ENCODE measurements at places on chromosomes 7 and 10. TPM values are rescaled to one million over a fixed set of nuclear protein-coding genes. Genes with fewer than 3 reads are reported as not detected.
A peak's percentile ranks its signal among the peaks of the same experiment; 100 is the strongest.

- H3K4me1 ChIP-seq: peaks cover 7% of the 10 kb centered on the region
- H3K36me3 ChIP-seq: no peaks in the 10 kb centered on the region
- no peak overlapping the region for H3K4me3 ChIP-seq
- no peak for DNase-seq
- no peaks in the 10 kb centered on the region for H3K27me3 ChIP-seq
- no peak overlapping the region for H3K27ac ChIP-seq
Observed at GRCh38 chr10:13920031-13920430, 333.3 kb downstream of the PRPF18 start.

The SYT15 gene
- 0.07 TPM for polyA plus RNA-seq

- no peak overlapping the region for H3K4me3 ChIP-seq
- no peaks in the 10 kb centered on the region for H3K36me3 ChIP-seq
- H3K27ac ChIP-seq: no peak overlapping the region
- no peaks in the 10 kb centered on the region for H3K27me3 ChIP-seq
- H3K4me1 ChIP-seq: peaks cover 10% of the 10 kb centered on the region
Observed at GRCh38 chr7:80312139-80312661, 177.6 kb downstream of the GNAI1 start.

GRCh38 chr7:66847879-66848790, 72.9 kb upstream of the TMEM248 start:
- no peak overlapping the region for H3K4me3 ChIP-seq
- DNase-seq: no peak
- H3K36me3 ChIP-seq: no peaks in the 10 kb centered on the region
- H3K4me1 ChIP-seq: no peaks in the 10 kb centered on the region
- peak overlapping the region; percentile 66 for H3K27ac ChIP-seq
- H3K27me3 ChIP-seq: no peaks in the 10 kb centered on the region

- no peak overlapping the region for H3K4me3 ChIP-seq
- H3K27ac ChIP-seq: no peak overlapping the region
- no peaks in the 10 kb centered on the region for H3K27me3 ChIP-seq
- DNase-seq: no peak
Observed at GRCh38 chr10:78025685-78026364, 3.5 kb downstream of the POLR3A start.

GRCh38 chr7:2243458-2243857, 1.4 kb downstream of the NUDT1 start:
- H3K4me3 ChIP-seq: no peak overlapping the region
- H3K4me1 ChIP-seq: peaks cover 3% of the 10 kb centered on the region
- H3K36me3 ChIP-seq: peaks cover 8% of the 10 kb centered on the region
- no peak for DNase-seq
- no peak overlapping the region for H3K27ac ChIP-seq
- H3K27me3 ChIP-seq: no peaks in the 10 kb centered on the region

DNA sequence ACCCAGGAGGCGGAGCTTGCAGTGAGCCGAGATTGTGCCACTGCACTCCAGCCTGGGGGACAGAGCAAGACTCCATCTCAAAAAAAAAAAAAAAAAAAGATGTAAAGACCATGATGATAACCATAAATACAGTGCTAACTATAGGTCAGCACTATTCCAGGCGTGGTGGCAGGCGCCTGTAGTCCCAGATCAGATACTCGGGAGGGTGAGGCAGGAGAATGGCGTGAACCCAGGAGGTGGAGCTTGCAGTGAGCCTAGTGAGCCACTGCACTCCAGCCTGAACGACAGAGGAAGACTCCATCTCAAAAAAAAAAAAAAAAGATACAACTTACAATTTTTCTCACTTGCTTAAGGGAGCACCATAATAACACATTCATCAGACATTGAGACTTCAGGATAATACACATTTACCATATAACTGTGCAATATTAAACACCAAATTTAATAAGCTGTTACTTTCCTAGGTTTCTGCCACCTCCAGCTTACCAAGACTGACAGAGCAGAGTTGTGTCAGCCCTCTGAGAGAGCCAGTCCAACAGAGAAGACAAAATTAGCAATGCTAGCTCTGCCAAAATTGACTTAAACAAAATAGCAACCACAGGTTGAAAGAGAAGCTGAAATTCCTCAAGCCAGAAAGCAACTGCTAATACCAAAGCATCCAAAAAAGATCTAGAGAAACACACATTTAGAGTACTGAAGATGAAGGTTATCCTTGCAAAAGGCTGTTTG, 8.2 kb downstream of the DNA2 start:
- H3K27me3 ChIP-seq: no peaks in the 10 kb centered on the region
- no peak overlapping the region for H3K4me3 ChIP-seq
- H3K4me1 ChIP-seq: no peaks in the 10 kb centered on the region
- H3K27ac ChIP-seq: no peak overlapping the region
- DNase-seq: no peak

GRCh38 chr7:105825371-105825770, 51.0 kb downstream of the ATXN7L1 start:
- H3K36me3 ChIP-seq: no peaks in the 10 kb centered on the region
- DNase-seq: no peak
- no peak overlapping the region for H3K4me3 ChIP-seq
- no peaks in the 10 kb centered on the region for H3K27me3 ChIP-seq
- no peak overlapping the region for H3K27ac ChIP-seq

DNA sequence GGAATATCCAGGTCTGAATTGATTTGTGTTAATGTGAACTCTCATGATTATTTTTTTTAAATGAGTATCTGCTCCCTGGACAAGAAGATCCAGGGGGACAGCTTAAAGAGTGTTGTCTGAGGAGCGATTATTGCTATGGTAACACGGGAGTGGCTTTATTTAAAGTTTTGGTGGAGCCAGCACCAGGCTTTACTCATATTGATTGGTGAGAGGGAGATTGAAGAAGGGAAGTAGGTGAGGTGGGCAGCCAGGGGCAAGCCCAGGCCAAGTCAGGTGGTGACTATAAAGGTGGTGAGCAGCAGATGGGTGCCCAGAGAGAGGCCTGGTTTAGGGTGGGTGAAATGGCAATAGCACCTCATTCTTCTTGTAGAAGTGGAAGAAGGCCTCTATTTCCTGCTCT, 10.2 kb upstream of the AGR2 start:
- no peak overlapping the region for H3K4me3 ChIP-seq
- peaks cover 9% of the 10 kb centered on the region for H3K27me3 ChIP-seq
- H3K4me1 ChIP-seq: no peaks in the 10 kb centered on the region
- no peak for DNase-seq
- H3K36me3 ChIP-seq: no peaks in the 10 kb centered on the region

DNA sequence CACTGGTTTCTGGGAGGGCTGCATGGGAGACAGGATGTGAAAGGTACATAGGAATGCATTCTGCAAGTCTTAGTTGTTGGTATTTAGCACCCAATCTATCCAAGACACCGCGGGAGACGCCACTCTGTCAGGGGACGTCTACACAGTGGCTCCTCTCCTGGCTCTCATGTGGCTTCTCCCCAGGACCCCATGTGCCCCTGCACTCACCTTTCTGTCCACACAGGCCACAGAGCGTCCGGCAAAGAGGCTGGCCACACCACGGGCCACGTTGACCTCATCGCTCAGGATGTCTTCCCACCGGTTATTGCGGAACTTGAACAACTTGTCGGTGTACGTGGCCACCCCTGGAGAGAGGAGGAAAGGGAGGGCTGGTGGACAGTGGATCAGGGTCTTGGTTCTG, 73.4 kb downstream of the GOLGA7B start:
- no peak overlapping the region for H3K27ac ChIP-seq
- no peaks in the 10 kb centered on the region for H3K27me3 ChIP-seq
- H3K4me3 ChIP-seq: no peak overlapping the region
- no peaks in the 10 kb centered on the region for H3K4me1 ChIP-seq

GRCh38 chr10:16440396-16441133, 3.8 kb downstream of the PTER start:
- H3K27ac ChIP-seq: no peak overlapping the region
- no peaks in the 10 kb centered on the region for H3K27me3 ChIP-seq
- no peaks in the 10 kb centered on the region for H3K36me3 ChIP-seq
- no peaks in the 10 kb centered on the region for H3K4me1 ChIP-seq
- H3K4me3 ChIP-seq: no peak overlapping the region

The ADIRF gene
- polyA plus RNA-seq: not detected

The PNLIPRP1 gene
- not detected for polyA plus RNA-seq

GRCh38 chr10:77486517-77486916, 151.1 kb downstream of the KCNMA1 start:
- DNase-seq: no peak
- H3K27ac ChIP-seq: no peak overlapping the region
- no peak overlapping the region for H3K4me3 ChIP-seq
- H3K4me1 ChIP-seq: 0 out of 2 replicates have a peak, but pooled peaks cover 5% of the 10 kb centered on the region

GRCh38 chr10:75034131-75034512, 77.3 kb upstream of the SAMD8 start:
- H3K4me3 ChIP-seq: no peak overlapping the region
- H3K36me3 ChIP-seq: peaks cover 9% of the 10 kb centered on the region

DNA sequence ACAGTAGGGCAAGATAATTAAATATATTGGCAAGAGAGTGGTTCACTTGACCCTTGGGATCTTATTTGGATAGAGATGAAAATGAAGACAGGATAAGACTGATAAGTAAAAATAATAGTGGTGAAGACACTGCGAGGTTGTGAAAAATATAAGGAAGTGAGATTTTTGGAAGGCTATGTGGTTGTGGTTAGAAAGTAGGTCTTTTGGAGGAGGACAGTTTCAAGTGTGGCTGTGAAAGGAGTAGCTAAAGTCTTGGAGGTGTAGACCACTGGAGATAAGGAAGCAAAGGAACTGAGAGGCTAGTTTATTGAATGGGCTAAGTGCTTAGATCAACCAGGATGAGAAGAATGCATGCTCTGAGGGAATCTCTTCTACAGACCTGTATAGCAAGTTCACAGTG, 11.2 kb downstream of the MIOS start:
- no peaks in the 10 kb centered on the region for H3K4me1 ChIP-seq
- no peaks in the 10 kb centered on the region for H3K27me3 ChIP-seq
- peaks cover 41% of the 10 kb centered on the region for H3K36me3 ChIP-seq

DNA sequence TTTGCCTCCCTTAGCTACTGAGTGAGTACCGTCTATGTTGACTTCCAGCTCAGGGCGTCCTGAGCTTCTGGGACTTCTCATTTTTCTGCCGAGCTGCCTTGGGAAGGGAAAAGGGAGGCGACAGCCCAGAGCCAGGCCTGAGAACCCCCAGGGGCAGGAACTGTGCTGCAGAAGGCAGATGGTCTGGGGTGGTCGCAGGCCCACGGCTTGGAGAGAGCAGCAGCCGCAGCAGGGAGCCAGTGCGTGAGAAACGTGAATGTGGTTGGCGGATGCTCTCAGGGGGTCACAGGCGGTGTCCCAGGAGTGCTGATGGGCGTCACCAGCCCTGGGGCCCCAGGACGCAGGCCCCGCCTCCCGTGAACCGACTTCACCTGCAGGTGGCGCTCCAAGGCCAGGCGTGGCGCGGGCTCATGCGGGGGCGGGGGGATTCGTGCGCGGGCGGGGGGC, 9.2 kb upstream of the PWWP2B start:
- H3K27me3 ChIP-seq: no peaks in the 10 kb centered on the region
- H3K27ac ChIP-seq: no peak overlapping the region
- H3K36me3 ChIP-seq: no peaks in the 10 kb centered on the region
- DNase-seq: peak; percentile 97
- no peaks in the 10 kb centered on the region for H3K4me1 ChIP-seq

The STN1 gene
- polyA plus RNA-seq: 22.1 TPM

GRCh38 chr10:130188195-130189175, 52.3 kb downstream of the GLRX3 start:
- DNase-seq: no peak
- no peak overlapping the region for H3K27ac ChIP-seq
- no peaks in the 10 kb centered on the region for H3K27me3 ChIP-seq

The UPK3BL2 gene
- 10.4 TPM for polyA plus RNA-seq

DNA sequence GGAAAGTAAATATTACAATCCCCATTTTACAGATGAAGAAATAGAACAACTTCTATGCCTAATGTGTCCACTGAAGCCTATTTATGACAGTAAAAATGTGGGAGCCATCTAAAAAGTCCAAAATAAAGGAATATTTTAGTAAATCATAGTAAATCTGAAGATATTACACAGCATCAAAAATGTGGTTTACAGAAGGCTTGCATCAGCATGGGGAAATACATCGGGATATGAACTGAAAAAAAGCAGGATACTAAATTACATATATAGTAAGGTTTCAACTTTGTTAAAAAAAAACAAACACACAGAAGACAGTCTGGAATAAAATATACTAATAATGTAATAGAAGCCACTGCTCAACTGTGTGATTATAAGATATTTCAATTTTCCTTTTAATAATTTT, 20.8 kb downstream of the CPA1 start:
- no peaks in the 10 kb centered on the region for H3K4me1 ChIP-seq
- no peak overlapping the region for H3K27ac ChIP-seq
- no peaks in the 10 kb centered on the region for H3K27me3 ChIP-seq
- no peak for DNase-seq
- peaks cover 26% of the 10 kb centered on the region for H3K36me3 ChIP-seq
- H3K4me3 ChIP-seq: no peak overlapping the region

- H3K4me3 ChIP-seq: no peak overlapping the region
- no peaks in the 10 kb centered on the region for H3K27me3 ChIP-seq
- no peaks in the 10 kb centered on the region for H3K36me3 ChIP-seq
- no peak for DNase-seq
- peaks cover 2% of the 10 kb centered on the region for H3K4me1 ChIP-seq
Observed at GRCh38 chr10:48814933-48815332, 124.7 kb downstream of the LRRC18 start.

DNA sequence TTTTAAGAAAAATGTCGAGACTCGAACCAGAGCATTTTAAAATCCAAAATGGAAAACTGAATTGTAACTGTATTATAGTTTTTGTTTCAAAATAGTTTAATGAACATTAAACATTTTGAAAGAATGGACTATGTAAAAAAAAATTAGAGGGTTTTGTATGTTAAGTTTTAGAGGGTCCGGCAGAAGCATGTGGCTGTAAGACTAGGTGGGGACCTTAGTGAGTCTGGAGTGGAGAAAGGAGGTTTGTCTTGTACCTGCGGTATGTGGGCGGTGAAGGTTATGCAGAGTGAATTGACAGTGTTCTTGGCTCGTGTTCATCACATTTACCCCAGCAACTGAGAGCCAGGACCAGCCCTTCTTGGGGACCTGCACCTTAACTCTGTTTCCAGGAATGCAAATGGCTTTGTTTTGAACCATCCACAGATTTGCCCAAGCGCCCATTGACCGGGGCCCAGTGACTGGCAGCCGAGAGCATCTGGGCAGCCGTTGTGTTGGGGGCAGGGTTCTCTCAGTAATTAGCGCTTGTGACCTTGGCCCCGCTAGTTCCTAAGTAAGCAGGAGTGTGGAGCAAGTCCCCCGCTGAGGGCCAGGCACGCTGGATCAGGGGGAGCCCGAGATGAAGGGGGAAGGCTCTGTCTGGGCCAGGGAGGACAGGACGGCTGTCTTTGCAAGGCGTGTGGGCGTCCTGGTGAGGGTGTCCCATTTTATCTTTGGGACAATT, 1.4 kb upstream of the KLF6 start:
- H3K27me3 ChIP-seq: no peaks in the 10 kb centered on the region
- H3K27ac ChIP-seq: peak overlapping the region; percentile 93
- H3K4me3 ChIP-seq: no peak overlapping the region
- no peak for DNase-seq
- H3K36me3 ChIP-seq: peaks cover 7% of the 10 kb centered on the region

The BAZ1B gene
- polyA plus RNA-seq: 19.7 TPM

GRCh38 chr10:74145133-74145532, 5.5 kb downstream of the AP3M1 start:
- H3K27me3 ChIP-seq: no peaks in the 10 kb centered on the region
- H3K36me3 ChIP-seq: peaks cover 20% of the 10 kb centered on the region

GRCh38 chr10:48289501-48290238, 15.2 kb upstream of the FRMPD2 start:
- no peak overlapping the region for H3K27ac ChIP-seq
- H3K36me3 ChIP-seq: no peaks in the 10 kb centered on the region
- peak overlapping the region; percentile 48 for H3K4me3 ChIP-seq
- H3K4me1 ChIP-seq: peaks cover 20% of the 10 kb centered on the region
